Hematopoietic multipotent progenitor cell (in vitro differentiated cells): ENCODE measurements at places on chromosomes 1 and 21.

DNA sequence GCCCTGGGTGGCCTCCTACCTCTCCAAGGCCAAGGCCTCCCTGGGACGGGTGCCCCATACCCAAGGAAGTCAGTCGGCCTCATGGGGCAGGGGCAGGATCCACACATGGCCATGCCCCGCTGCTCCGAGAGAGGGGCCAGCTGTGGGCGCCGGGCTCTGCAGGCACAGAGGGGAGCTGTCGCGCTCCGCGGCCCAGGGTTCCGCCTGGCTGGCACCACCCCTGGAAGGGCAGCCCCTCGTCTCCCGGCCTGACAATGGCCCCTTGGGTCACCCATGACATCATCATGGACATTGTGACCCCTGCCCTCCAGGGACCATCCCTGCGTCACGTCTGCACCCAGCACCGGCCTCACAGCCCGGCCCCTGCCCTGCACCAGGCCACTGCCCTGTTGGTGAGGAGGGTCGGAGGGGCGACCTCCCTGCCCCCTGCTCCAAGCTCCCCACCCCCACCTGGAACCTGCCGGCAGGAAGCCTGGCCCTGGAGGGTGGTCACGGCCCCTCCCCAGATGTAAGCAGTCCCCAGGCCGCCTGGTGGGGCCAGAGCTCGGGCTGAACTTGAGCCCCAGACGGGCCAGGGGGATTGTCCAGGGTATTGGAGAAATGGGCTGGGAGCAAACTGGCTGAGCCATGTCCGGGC is 5.8 kb downstream of the TTLL10 start:
- no peak for DNase-seq

GRCh38 chr1:31871703-31872102 is 55.9 kb upstream of the SPOCD1 start:
- no peak for DNase-seq

GRCh38 chr1:34976384-34977209 is 8.6 kb downstream of the TMEM35B start:
- no peak for DNase-seq

DNA sequence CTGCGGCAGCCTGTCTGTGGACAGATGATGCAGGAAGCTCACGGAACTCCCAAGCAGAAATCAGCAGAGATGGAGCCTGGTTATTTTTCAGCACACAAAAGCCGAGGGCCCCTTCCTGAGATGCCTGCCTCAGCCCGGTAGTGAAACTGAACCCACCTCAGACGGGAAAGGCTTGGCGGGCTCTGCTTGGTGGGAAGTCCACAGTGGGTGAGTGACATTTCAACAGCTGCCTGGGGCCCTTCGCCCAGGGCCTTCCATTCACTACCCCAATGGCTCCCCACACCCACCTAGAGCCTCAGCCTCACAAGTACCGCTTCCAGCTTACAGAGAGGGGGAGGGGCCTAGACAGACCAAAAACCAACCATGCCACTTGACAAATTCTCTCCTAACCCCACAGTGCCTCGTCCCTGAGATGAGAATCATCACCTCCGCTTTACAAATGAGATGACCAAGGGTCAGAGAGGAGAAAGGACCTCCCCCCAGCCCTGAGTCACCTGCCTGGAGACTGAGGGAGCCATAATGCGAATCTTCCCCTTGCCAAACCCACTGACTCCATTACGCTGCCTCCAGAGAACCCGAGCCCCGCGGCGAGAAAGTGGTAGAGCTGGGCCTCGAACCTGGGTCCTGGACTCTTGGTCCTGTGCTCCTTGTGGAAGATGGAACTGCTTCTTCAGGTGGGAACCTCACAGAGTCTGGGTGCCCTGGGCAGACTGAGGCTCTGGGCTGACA is 3.4 kb upstream of the ECE1 start:
- DNase-seq: no peak

GRCh38 chr1:86382878-86383277 is 13.2 kb downstream of the ODF2L start:
- no peak for DNase-seq

DNA sequence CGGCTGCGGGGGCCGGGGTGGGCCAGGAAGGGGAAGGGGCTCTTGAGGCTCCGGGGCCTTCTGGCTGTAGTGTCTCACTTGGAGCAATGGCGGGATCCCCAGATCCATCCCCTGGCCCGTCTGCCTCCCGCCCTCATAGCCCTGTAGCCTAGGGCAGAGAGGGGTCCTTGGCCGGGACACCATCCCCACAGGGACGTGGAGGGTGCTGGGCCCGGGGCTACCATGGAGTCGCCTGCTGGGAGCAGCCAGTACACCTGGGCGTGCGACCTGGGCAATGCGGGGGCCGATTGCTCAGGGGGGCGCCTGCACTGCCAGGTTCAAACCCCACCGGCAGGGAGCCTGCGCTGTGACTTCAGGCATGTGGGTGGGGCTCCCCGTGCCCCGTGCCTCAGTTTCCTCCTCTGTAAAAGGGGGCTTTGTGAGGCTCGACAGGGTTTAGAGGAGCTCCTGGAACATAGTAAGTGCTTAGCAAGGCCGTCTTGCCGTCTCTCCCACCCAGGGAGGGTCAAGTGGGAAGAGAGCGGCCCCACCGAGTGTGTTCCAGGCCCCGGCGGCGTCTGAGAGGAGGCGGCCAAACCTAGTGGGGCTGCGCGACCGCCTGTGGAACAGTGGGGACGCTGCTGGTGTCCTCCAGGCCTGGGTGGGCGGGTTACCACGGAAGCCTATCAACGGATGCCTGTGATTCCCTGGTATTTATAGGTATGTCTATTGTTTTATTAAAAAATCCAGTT is 20.8 kb downstream of the PRKCZ start:
- no peak for DNase-seq

DNA sequence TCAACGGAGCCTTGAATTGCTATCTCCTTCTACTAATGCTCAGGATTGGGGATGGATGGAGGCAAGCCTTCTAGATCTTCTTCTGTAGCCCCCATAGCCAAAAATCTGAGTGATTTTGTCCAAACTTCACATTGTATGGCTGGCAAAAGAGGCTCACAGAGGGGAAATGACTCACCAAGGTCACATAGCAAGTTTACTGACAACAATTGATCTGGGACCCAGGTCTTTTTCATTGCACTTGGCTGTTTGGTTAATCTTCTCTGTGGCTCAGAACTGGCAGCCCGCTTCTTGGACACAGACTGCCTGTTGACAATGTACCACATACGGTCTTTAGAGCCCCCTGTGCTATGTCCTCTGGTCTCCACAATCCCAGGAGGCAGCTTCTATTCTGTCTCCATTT is 3.0 kb upstream of the LACTBL1 start:
- no peak for DNase-seq

DNA sequence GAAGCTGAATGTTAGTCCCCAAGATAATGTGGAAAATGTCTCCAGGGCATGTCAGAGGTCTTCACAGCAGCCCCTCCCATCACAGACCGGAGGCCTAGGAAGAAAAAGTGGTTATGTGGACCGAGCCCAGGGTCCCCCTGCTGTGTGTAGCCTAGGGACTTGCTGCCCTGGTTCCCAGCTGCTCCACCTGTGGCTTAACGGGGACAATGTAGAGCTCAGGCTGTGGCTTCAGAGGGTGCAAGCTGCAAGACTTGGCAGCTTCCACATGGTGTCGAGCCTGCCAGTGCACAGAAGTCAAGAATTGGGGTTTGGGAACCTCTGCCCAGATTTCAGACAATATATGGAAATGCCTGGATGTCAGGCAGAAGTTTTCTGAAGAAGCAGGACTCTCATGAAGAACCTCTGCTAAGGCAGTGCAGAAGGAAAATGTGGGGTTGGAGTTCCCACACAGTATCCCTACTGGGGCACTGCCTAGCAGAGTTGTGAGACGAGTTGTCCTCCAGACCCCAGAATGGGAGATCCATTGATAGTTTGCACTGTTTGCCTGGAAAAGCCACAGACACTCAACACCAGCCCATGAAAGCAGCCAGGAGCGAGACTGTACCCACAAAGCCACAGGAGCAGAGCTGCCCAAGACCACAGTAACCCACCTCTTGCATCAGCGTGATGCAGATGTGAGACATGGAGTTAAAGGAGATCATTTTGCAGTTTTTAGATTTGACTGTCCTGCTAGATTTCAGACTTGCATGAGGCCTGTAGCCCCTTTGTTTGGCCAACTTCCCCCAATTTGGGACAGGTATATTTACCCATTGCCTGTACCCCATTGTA is 204.9 kb downstream of the MRPL39 start:
- no peak for DNase-seq

DNA sequence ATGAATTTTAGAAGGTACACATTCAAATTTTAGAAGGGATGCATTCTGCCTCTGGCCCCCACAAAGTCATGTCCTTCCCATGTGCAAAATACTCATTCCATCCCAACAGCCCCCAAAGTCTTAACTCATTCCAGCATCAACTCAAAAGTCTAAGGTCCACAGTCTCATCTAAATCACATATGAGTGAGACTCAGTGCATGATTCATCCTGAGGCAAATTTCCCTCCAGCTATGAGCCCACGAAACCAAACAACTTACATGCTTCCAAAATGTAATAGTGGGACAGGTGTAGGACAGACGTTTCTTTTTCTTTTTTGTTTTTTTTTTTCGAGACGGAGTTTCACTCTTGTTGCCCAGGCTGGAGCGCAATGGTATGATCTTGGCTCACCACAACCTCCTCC is 12.5 kb upstream of the WNT2B start:
- no peak for DNase-seq

- no peak for DNase-seq
Measured at GRCh38 chr1:182260516-182260915, 131.1 kb downstream of the GLUL start.

DNA sequence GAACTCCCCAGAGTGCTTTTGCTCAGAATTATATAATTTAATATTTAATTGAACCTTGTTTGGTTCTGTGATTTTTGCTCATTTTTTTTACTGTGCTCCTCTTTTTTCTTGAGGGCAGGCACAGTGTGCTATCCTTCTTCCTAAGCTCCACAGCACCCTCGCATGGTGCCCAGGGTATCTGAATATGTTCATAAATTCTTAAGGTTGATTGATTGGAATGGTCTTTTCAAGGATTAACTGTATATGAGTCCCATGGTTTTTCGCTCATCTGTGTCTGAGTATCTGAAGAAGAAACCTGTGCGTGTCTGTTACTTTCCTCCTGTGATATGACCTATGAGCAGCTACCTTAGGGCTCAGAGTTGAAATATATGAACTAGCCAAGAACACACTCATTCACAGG is 393.7 kb downstream of the HLX start:
- DNase-seq: no peak

DNA sequence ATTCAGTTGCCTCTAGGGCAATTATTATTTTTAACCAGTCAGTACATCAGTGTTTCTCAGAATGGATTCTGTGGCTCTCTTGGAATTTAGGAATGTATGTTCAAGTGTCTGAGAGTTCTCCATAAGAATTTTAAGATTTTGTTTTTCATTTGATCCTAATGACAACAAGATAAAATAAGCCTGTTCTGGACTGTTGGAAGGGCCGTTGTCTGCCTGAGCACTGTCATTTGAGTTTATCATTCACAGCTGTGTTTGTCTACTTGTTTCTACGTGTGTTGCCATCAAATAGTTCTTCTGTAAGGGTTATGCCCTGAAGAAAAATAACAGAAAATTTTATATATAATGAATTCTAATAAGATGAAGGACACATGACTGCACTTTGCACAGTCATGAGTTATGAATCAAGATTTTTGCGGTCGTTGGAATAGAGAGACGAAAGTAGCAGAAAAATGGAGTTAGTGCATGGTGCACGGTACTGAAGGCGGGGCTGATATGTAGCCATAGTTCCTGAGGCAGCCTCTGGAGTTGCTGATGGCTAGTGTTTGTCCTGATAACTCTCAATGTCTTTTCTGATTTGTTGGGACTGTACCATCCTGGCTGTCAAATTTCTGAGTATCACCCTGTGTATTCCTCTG is 92.5 kb downstream of the NOS1AP start:
- no peak for DNase-seq

- DNase-seq: no peak
Measured at GRCh38 chr1:3186526-3186921, 117.5 kb downstream of the PRDM16 start.

DNA sequence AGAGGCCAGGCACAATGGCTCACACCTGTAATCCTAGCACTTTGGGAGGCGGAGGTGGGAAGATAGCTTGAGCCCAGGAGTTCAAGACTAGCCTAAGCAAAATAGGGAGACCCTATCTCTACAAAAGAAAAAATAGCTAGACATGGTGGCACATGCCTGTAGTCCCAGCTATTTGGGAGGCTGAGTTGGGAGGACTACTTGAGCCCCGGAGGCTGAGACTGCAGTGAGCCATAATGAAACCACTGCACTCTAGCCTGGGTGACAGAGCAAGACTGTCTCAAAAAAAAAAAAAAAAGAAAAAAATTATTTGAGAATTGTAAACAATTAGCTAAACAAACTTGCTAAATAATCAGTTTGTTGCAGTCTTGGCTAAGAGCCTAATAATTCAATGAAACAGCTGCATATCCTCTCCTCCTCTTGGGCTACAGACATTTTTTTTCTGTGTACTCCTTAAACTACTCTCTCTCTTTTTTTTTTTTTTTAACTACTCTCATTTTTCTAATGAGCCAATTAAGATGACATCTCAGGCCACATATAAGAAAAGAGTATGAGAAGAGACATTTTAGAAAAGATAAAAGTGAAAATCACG is 10.5 kb upstream of the DNAJB4 start:
- no peak for DNase-seq

DNA sequence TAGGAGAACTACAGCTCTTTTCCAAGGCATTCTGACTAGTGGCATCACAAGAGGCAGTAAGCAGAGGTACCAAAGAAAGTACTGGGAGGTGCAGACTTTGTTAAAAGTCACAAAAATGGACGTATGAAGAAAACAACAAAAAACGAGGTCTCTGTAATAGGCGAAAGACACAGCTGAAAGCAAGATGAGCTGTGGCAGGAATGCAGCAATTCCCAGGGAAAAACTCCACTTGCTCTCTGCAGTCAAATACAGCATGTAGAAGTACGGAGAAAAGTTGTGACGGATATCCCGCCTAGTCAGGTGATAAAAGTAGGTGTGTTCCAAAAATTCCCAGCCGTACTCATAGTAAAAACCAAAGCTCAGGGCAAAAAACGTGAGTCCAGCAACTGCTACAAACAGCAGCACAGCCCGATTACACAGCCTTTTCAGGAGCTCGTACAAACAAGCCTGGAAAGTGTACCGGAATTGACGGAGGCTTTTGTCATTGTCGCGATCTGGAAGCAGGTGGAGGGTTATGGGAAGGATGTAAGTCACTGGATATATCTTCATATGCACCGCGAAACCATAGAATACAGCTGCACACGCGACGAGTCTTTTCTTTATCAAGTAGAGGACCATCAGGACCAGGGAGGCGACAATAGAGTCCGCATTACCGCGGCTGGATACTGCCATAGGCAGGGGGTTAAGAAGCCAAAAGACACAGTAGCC is 979 bp downstream of the PIGM start:
- no peak for DNase-seq

DNA sequence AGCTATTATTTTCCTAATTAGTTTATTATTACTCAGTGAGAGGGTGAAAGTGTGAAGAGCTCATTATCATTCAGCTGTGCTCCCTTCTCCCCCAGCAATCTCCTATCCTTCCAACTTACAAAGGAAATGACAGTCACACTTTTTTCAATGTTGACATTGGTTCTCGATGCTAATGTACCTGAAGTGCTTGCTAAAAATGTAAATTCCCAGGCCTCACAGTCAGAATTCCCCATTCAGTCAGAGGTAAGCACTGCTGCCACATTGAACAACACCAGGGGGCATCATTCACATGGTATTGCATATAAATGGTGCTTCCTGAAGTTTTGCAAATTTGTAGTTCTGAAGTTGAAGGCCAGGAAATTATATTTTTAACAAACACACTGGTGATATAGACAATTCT is 132.7 kb upstream of the FOXD3 start:
- no peak for DNase-seq

- no peak for DNase-seq
Measured at GRCh38 chr1:24713736-24714135, 31.5 kb upstream of the CLIC4 start.

- DNase-seq: no peak
Measured at GRCh38 chr1:207647671-207648333, 2.9 kb downstream of the CR1L start.

- DNase-seq: no peak
Measured at GRCh38 chr1:1915911-1916840, 1.1 kb downstream of the CALML6 start.
